ENCODE measurements at places on chromosomes 3 and 15.

- DNase-seq, result no peak
Observed at GRCh38 chr15:22861161-22861560, 22.7 kb downstream of the NIPA2 start.

DNA sequence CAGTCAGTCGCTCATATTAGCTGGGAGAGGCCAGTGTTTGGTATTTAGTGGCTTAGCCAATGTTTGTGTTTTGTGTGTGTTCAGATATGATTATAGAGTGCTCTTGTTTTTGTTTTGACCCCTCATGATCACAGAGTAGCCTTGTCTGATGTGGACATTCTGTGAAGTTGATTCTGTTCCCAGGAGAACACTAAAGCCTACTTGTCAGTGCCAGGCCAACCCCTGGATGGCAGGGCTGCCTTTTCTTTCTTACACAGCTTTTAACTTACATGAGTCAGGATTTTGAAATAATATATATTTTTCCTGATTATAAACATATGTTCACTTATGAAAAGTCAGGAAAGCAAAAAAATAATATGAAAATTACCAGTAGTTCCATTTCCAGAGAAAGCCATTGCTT is 11.9 kb downstream of the CFAP161 start:
- no peak for DNase-seq

- DNase-seq, result no peak
Observed at GRCh38 chr3:107428051-107428858, 51.0 kb downstream of the CCDC54 start.

GRCh38 chr3:180011927-180012326 is 24.8 kb downstream of the PEX5L start:
- no peak for DNase-seq

DNA sequence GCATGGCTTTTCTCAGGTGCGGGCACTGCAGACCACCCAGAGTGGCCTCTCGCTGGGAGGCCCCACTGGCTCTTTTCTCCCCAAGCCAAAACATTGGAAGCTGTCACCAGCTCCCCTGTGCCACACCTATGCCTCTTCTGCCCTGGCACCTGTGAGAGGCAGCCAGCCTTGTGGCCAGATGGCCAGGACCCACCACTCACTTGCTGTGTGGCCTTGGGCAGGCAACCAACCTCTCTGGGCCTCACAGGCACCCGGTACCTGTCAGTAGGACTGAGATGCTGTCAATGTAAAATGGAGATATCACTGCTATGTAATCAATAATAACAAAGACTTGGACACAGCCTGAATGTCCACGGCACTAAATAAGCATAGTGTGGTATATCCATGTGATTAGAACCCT is 36.5 kb downstream of the SRPRB start:
- DNase-seq, result no peak

GRCh38 chr3:25424614-25425013 is 3.4 kb upstream of the RARB start:
- no peak for DNase-seq

DNA sequence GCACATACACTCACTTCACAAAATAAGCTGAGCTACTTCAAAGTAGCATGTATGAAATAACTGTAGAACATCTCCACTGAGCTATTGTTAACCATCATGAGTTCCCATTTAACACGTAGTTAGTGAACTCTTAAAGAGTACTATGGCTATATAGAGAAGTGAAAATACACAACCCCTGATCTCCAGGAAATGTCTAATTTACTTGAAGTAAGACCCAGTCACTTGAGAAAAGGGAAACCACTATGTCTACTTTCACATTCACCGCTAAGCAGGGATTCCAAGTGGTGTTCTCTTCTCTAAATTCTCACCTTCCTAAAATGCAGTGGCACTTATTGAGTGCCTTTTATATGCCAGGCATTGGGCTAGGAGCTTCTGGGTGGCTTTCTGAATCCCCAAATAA is 35.0 kb upstream of the COLQ start:
- DNase-seq, result no peak

GRCh38 chr15:35439291-35439690 is 106.7 kb downstream of the DPH6 start:
- peak; percentile 66 for DNase-seq

Data from AG04450 (cell line).